Neural progenitor cell (in vitro differentiated cells): ENCODE measurements at places on chromosomes 7 and 10. TPM values are rescaled to one million over a fixed set of nuclear protein-coding genes. Genes with fewer than 3 reads are reported as not detected.

The ADAM22 gene
- 10.7 and 13.7 TPM in 2 replicates for total RNA-seq

The CYP2C19 gene
- not detected in 2 replicates for total RNA-seq

DNA sequence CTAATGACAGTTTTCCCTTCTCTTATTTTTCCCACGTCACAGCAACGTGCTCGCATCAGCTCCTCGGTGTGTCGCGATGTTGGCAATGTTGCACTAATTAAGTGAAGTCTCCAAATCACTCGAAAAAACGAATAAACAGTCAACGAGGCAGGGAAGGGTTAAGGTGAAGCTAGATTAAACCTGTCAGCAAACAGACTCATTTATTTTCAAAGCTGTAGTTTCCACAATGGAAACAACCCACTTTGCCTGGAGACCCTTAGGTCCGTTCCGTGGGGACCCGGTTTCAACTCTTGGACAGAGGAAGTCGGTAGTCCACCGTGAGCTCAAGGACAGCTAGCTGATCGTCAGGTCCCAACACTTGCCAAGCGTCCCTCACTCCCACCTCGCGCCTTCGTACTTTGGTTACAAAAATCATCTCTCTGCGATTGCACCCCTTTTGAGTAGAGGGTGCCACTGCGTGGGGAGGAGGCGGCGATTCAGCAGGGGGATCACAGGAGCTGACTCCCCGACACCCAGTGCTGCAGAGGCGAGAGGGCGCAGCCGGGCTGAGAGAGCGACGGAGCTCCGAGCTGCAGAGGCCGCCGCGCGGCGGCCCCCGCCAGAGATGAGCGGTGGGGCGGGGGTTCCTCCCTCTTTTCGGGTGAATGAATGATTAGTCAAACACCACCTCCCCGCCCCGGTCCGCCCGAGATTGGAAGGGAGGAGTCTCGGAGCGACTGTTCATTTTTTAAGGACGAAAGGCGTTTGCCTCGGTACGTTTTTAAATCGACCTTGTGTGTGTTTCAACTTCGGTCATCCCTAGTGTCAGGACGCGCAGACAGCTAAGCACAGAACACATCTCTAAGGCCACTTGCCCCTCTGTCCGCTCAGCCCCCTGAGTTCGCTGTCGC, 1.3 kb upstream of the BMPER start:
- peaks cover 68% of the 10 kb centered on the region for H3K27me3 ChIP-seq
- H3K4me1 ChIP-seq, result peaks cover 9% of the 10 kb centered on the region
- no peak overlapping the region for H3K27ac ChIP-seq
- no peaks in the 10 kb centered on the region for H3K36me3 ChIP-seq
- H3K4me3 ChIP-seq, result peak overlapping the region; percentile 93

DNA sequence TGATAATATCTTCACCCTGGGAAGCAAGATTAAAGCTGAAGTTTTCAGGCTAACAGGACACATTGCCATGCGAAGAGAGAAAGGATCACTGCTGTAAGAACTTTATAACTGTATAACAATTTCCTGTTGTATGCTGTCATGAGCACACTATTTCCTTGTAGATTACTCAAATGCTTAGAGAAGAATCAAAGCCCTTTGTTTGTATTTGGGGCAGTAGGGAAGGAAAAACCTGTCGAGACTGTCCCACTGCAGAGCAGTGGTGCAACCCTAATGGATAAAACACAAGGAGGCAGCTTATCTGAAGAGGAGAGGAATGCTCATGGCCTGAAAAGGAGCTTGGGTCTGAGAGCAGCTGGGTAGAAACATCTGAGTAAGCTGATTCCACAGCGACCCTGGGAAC, 327.7 kb upstream of the NPSR1 start:
- no peak for DNase-seq
- no peaks in the 10 kb centered on the region for H3K36me3 ChIP-seq
- H3K4me3 ChIP-seq, result no peak overlapping the region
- H3K4me1 ChIP-seq, result peaks cover 14% of the 10 kb centered on the region

DNA sequence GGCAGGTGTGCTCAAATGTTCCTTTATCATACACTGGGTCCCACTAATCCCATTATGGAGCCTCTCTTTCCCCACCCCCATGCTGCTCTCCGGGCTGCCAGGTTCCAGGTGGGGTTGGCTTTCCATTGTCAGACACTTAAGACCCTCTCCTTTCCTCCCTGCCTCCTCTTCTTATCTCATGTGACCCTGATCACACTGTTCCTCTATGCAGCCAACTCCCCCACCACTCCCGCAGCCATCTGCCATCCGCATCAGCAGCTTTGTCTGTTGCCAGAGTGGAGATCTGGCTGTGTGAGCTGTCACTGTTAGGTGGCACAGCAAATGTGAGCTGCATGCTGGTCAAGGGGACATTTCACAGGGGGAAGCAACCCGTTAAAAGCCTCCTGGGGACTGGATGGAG, 391.4 kb downstream of the TNS3 start:
- H3K4me1 ChIP-seq, result no peaks in the 10 kb centered on the region
- H3K27ac ChIP-seq, result no peak overlapping the region
- H3K4me3 ChIP-seq, result no peak overlapping the region
- DNase-seq, result no peak
- no peaks in the 10 kb centered on the region for H3K36me3 ChIP-seq

- no peaks in the 10 kb centered on the region for H3K4me1 ChIP-seq
- no peak for DNase-seq
- H3K4me3 ChIP-seq, result no peak overlapping the region
- no peak overlapping the region for H3K27ac ChIP-seq
Measured at GRCh38 chr7:133484086-133484485, 231.2 kb downstream of the EXOC4 start.

- H3K4me1 ChIP-seq, result no peaks in the 10 kb centered on the region
- H3K27ac ChIP-seq, result no peak overlapping the region
- no peaks in the 10 kb centered on the region for H3K27me3 ChIP-seq
- DNase-seq, result no peak
Measured at GRCh38 chr10:78250313-78251015, 216.8 kb downstream of the RPS24 start.

DNA sequence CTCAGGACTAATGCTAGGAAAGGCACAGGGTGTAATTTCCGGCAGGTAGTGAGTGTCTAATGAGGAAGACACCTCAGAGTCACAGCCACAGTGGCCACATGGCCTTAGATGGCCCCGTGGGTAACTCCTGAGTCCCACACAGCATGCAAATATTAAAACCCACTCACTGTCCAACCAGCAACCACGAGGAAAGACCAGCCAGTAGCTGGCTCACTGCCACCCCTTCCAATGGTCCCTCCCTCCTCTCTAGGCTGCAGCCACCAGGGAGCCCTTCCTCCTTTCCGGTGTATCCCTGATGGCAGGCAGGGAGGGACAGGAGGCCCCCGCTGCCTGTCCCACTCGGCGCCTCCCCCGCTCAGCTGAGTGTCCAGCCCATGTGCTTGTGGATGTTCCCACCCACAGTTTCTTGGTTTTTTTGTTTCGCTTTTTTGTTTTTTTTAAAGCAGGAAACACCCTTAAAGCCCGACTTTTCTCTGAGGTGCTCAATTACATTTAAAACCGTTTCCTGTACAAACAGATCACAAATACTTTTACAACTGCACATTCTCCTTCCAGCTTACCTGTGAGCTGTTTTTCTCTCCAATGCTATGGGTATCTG, 9.2 kb downstream of the BNIP3 start:
- H3K27me3 ChIP-seq, result no peaks in the 10 kb centered on the region
- H3K4me1 ChIP-seq, result no peaks in the 10 kb centered on the region
- DNase-seq, result no peak
- no peak overlapping the region for H3K4me3 ChIP-seq
- no peak overlapping the region for H3K27ac ChIP-seq

- no peaks in the 10 kb centered on the region for H3K36me3 ChIP-seq
- no peaks in the 10 kb centered on the region for H3K27me3 ChIP-seq
- no peaks in the 10 kb centered on the region for H3K4me1 ChIP-seq
- no peak for DNase-seq
Measured at GRCh38 chr7:80432166-80432565, 79.7 kb downstream of the GNAT3 start.
